CD8-positive, alpha-beta T cell (primary cell): ENCODE measurements at places on chromosomes 2 and 18. TPM values are rescaled to one million over a fixed set of nuclear protein-coding genes. Genes with fewer than 3 reads are reported as not detected.

POLR1A gene
- 15.2 TPM for total RNA-seq

WDR43 gene
- total RNA-seq = 89.2 TPM

RBM45 gene
- 6.8 TPM for total RNA-seq

MSTN gene
- not detected for total RNA-seq

IL1F10 gene
- total RNA-seq = not detected

CDH7 gene
- not detected for total RNA-seq

LOXHD1 gene
- total RNA-seq = 0.19 TPM

NBAS gene
- 17.6 TPM for total RNA-seq

ZAP70 gene
- total RNA-seq = 487 TPM

PDCD1 gene
- 8.0 TPM for total RNA-seq

SULT1C2 gene
- not detected for total RNA-seq

FAM98A gene
- total RNA-seq = 21.0 TPM

HOXD13 gene
- not detected for total RNA-seq
